ENCODE measurements at places on chromosomes 7 and 10.

DNA sequence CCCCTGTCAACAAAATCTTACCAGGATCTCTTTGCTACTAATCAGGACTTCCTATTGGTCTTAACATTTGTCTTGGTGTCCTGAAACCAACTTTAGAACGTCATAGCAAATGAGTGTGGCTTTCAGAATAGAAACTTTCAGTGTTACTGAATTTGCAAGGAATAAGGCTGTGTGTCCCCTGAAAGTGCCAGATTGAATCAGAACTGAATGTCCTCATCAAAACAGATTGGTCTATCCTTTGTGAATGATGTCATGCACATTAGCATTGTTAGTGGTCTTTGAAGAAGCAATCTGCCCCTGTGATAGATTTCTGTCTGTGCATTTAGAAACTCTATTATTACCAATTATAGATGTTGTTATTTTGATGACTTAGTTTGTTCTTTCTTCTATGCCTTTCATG is 119.9 kb downstream of the AGMO start:
- DNase-seq, result no peak

- DNase-seq, result no peak
Observed at GRCh38 chr7:44084701-44085100, 2.4 kb upstream of the POLM start.

GRCh38 chr7:24730018-24730369 is 27.3 kb downstream of the GSDME start:
- DNase-seq, result no peak

- no peak for DNase-seq
Observed at GRCh38 chr7:34096198-34096651, 190.9 kb downstream of the BMPER start.

DNA sequence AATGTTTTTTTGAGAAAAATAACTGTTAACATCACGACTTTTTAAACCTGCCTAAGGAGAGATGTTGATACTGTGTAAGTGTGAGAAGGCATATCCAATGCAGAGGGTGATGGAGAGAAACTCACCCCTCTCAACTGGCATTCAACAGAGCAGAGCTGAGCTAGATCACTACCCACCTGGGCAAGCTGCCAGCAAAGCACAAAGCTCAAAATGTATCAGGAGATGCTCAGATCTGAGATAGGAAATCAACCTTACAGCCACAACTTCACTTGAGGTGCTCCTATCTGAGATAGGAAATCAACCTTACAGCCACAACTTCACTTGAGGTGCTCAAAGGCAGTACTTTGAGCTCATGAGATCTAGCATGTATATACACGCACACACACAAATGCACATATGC is 151.5 kb upstream of the PDE1C start:
- no peak for DNase-seq

- no peak for DNase-seq
Observed at GRCh38 chr7:22143491-22143890, 197.8 kb upstream of the CDCA7L start.

DNA sequence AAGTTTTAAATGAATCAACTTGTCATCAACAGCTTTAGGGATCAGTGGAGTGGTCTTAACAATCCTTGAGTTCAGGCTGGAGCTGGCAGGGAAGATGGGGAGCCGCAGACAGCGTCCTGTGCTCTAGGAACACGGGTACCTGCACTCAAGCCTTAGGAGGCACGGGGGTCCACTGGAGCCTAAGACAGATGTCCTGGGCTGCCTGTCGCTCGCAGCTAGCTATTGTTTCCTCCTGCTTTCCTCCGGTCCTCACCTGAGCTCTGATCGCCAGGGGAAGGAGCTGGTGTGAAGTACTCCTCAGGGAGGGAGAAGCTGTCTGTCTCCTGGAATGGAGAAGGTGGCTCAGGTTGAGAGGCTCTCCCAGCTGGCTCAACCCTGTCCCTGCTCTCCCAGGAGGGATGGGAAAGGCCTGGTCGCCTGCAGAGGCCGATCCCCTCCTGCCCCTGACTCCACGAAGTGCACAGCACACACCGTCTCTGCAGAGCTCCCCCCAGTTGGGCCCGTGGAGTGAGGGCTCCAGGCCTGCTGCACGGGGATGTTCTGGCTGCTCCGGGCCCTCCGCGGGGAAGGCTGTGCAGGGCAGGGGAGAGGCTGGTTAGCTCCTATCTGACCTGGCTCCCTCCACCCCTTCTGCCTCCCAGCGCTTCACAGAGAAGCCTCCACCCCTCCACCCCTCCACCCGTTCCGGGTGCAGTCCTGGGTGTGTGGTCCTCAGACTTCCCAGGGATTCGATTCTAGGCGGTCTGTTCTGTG is 14.5 kb upstream of the PYROXD2 start:
- no peak for DNase-seq

GRCh38 chr10:16996530-16996964 is 133.1 kb downstream of the CUBN start:
- DNase-seq, result no peak

- no peak for DNase-seq
Observed at GRCh38 chr10:129694184-129694583, 227.1 kb downstream of the MGMT start.

DNA sequence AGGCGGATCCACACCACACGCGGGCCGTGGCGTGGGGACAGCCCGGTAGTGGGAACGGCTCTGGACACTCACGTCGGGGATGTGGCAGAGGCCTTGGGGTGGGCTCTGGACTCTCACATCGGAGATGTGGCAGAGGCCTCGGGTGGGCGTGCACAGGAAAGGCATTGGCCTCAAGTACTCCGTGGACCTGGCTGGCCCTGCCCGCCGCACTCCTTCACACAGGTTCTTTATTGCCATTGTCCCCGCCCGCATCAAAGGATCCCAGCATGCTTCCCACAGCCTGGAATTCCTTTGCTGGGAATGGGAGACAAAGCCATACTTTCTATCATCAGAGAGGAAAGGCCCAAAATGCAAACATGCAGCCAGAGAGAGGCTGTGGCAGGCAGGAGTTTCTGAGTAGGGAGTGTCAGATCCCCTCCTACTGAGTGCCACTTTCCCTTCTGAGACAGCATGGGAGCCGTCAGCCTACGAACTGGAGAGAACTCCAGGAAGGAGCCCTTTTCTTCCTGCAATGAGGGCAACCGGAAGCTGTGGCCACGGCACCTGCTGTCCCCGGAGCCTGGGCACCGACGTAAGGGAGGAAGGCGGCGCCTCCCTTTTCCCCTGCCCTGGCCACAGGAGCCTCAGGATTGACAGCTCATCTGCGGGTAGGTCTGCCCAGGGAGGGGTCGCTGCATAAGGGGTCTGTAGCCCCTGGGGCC is 51.5 kb downstream of the RBM17 start:
- DNase-seq, result no peak

GRCh38 chr7:30253796-30254165 is 30.6 kb upstream of the ZNRF2 start:
- DNase-seq, result no peak

DNA sequence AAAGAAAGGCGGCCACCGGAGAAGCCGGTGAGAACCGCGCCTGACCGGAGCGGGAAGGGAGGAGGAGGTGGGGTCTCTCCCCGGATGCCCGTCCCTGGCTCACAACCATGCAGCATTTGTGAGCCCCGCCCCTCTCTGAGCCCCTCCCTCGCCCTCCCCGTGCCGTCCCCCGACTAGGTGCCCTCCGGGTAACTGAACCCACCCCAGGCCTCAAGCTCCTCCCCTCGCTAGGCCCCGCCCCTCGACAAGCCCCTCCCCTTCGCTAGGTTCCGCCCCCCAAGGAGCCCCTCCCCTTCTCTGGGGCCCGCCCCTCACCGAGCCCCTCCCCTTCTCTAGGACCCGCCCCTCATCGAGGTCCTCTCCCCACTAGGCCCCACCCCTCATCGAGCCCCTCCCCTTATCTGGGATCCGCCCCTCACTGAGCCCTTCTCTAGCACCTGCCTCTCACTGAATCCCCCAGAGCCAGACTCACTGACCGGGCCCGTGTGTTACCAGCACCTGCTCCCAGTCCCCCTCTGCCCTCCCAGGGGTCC is 42.2 kb upstream of the HSPB1 start:
- peak; percentile 9 for DNase-seq

- DNase-seq, result no peak
Observed at GRCh38 chr7:67105377-67105776, 108.7 kb downstream of the TYW1 start.

DNA sequence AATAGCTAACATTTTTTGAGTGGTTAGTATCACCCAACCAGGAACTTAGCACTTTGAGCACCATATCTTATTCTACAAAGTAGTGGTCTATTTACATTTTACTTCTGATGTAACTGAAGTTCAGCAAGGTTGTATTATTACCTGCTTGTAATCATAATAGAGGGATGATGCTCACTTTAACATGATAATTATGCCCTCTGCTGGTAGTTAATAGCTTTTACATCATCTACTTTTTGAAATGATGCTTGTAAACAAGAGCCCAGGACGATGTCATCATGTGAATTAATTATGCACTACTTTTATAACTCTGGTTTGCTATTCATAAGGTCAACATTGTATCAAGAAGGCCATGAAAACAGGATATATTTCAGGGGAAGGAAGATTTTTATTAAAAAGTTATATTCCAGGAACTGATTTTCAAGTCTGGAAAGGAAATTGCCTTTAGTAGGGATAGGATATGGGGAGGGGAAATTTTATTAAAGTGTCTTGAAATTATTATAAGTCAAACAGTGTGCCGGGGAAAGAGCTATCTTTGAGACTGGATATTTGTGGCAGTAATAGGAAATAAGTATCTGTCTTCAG is 80.3 kb upstream of the SCIN start:
- DNase-seq, result no peak

GRCh38 chr10:95214369-95214768 is 20.3 kb downstream of the ACSM6 start:
- no peak for DNase-seq

DNA sequence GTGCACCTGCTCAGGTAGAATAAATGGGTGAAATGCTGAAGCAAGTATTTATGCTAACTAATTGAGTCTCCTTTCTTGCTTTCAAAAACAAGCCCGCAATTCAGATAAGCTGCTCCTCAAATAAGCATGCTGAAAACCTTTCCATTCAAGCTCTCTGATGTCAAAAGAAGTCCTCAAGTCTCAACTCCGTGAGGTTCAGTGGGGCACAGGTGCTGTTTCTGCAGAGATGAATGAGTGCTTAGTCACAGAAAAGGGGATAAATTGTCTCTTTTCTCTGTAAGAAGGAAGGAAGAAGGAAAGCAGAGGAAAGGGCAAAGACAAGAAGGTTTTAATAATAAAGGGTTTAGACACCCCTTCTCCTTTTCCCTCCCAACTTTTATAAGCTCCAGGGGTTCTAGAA is 229.8 kb upstream of the NPY start:
- no peak for DNase-seq

DNA sequence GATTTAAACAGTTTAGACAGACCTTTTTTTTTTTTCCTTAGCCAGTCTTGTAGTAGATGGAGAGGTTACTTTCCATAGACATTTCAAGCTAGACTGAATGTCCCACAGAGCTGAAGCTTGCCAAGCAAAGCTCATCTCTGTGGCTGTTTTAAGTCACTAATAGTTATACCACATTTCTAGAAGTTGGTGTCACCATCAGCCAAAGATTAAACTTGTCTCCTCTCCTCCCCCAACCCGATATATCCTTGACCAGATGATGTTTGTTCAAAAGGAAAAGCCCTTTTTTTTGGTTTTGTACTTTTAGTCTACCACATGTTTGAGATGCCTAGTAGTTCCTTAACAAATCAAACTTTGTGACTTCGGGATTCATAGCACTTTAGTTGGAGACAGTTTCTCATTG is 66.1 kb downstream of the ADD3 start:
- DNase-seq, result no peak

GRCh38 chr7:138837627-138838026 is 39.6 kb upstream of the ATP6V0A4 start:
- no peak for DNase-seq

DNA sequence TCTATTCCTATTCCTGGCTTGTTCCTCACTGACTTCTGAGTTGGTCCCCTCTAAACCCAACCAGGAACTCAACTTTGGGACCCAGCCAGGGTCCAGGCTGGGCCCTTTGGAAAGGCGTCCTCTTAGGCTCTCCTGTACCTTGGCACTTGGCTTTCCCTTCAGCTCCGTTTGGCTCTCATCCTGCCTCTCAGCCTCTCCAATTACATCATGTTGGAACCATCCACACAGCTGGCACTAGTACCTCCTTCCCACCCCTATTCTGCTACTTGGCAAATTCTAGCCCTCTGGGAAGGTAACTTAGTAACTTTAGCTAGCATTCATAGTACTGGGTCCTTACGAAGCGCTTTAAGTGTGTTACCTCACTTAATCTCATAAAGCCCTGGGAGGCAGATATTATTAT is 205.3 kb upstream of the HABP2 start:
- no peak for DNase-seq

DNA sequence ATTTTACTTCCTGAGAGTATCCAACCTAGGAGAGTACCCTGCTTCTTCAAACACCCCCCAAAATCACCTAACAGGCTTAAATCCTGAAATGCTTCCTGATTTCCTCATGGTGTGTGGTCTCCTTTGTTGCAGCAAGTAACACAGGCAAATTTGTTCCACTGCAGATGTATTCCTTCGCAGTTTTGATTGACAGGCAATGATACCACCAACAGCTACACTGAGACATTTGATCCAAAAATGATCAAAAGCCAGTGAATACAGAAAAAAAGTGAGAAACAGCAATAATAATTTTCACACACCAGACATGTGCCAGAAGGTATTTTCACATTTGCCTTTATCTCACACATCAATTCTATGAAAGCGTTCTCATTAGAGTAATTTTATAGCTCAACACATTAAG is 95.9 kb downstream of the HERPUD2 start:
- no peak for DNase-seq

GRCh38 chr7:1592299-1592871 is 22.6 kb upstream of the PSMG3 start:
- DNase-seq, result no peak

GRCh38 chr10:61899663-61899996 is 1.9 kb upstream of the ARID5B start:
- DNase-seq, result no peak

DNA sequence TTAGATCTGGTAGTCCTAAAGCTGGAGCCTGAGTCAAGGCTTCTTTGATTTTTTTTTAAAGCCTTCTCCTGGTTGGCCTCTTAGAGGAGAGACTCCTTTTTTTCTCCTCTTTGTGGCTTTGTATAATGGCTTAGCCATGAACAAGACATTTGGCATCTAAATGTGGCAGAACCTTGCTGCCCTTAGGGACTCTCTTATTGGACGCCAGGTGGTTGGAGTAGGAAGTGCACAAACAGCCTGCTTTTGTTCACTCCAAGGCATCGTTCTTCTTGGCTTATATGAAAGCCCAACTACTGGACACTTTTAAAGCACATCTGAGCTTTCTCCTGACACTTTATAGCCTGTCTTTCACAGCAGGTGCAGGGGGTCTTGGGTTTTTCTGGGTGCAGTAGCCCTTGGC is 25.0 kb downstream of the ZPBP start:
- no peak for DNase-seq

All from activated naive CD8-positive, alpha-beta T cell treated with anti-CD3 and anti-CD28 coated beads, Interleukin-2, amount 50 U/mL, for 16 hours (primary cell).